NCI-H1092 (cell line): ENCODE measurements at places on chromosomes 4 and X.

- DNase-seq = no peak
Observed at GRCh38 chrX:119495734-119496726, 27.8 kb downstream of the SLC25A5 start.

GRCh38 chrX:134020910-134021309 is 35.5 kb upstream of the GPC3 start:
- no peak for DNase-seq

DNA sequence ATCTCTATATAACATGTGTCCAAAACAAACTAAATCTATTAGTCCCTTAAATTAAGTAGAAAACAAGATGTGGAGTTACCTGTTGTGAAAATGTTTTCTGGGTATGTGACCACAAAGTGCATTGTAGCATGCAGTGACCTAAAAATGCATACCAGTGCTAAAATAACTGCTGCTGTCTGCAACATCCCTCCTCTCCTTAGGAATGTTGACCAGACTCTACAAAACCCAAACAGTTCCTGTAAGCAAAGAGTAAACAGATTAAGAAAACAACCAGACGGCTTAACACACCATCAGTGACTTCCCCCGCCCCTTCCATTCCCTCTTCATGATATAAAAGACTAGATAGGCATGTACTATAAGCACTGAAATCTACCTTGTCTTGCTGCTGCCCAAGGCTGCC is 15.8 kb upstream of the RAB33B start:
- DNase-seq = no peak

DNA sequence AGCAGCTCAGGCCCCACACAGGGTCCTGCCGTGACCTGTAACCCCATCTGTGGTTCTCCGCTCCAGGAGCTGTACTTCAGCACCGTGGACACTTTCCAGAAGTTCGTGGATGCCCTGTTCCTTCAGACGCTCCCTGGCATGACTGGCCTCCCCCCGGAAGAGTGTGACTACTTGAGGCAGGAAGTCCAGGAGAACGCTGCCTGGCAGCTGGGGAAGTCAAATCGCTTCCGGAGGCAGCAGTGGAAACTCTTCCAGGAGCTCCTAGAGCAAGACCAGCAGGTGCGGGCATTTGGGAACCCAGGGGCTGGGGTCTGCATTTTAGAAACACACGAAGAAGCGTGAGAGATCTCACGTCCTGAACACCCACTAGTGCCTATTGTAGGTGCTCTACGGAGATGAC is 72.5 kb downstream of the EVC start:
- DNase-seq = no peak

- DNase-seq = no peak
Observed at GRCh38 chr4:73676136-73676535, 55.9 kb upstream of the RASSF6 start.

DNA sequence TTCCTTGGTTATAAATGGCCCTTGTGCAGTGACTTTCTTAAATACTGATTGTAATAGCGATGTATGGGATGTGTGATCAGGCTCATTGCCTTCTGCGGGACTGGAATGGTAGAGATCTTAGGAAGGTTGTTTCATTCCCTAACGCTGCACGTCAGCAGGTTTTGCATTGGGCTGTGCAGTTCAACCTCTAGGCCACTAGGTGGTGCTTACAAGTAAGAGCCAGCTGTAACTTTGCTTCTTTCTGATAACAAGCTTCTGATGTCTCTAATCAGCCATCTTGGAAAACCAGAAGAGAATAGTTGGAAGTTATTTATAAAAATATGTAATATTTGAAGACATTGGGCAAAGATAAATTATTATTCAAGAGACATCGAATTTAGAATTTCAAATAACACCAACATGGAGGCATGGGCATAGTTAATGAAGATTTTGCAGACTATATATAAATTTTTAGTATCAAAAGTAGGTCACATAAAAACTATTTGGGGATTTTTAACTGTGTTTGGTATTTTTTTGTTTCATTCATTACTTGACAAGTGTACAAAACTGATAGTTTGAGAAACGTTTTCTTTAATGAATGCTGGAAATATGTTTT is 339.7 kb upstream of the PCDH7 start:
- peak; percentile 7 for DNase-seq

DNA sequence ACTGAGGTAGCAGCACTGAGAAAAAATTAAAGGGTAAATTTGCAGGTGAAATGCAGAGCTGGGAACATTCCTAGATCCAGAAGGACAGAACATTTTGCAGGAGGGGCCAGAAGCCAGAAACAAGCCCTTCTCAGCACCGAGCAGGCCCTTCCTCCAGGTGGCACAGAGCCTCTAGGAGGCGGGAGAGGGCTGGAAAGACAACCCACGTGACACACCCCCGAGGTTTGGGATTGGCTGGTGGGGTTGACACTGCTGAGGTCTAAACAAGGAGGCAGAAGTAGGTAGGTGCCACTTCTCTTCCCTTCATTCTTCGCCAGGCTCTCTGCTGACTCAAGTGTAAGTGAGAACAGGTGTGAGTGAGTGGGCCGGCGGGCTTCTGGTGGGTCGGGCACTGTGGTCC is at the start of gene PAGE4:
PAGE4 (plus strand) TSS at position 288 of the 400 bp plus-strand sequence. CDS start 1,126 bp downstream, outside the sequence.
- DNase-seq = no peak

DNA sequence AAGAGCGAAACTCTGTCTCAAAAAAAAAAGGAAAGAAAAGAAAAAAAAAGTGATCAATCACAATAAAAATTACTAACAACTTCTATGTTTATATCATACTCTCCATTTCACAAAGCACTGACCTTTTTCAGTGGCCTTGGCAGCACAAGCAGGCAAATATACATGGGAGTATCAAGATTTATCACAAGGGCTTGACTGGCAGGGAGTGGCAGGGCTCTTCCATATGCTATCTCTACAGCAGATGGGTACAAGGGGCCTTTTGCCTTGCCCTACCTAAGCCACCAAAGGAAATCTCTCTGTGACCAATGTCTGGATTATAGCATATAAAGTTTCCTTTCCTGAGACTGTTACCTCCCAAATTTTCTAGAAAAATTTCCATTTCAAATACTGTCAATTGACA is 24.4 kb downstream of the TSPAN5 start:
- DNase-seq = no peak

- DNase-seq = no peak
Observed at GRCh38 chrX:42047886-42048285, 124.5 kb upstream of the CASK start.

- no peak for DNase-seq
Observed at GRCh38 chrX:81286608-81287007, 84.7 kb downstream of the SH3BGRL start.

- no peak for DNase-seq
Observed at GRCh38 chrX:19772822-19773628, 114.4 kb downstream of the SH3KBP1 start.

DNA sequence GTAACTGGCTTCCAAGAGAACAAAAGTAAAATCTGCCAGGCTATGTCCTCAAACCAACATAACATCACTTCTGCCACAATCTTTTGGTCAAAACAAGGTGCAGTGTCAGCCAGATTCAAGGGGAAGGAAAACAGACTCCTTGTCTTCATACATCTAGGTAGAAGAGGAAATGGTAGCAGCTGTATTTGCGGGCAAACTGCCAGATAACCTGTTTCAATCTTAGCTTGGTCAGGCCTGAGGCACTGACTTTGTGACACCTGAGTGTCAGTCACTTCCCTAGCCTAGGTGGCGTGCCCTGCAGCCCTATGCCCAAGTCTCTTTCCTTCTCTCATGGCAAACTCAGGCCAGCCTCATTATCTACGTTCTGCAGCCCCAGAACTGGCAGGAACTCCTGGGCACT is 146.2 kb upstream of the JADE1 start:
- no peak for DNase-seq

GRCh38 chrX:109783701-109784079 is 50.6 kb upstream of the ACSL4 start:
- no peak for DNase-seq

- no peak for DNase-seq
Observed at GRCh38 chr4:114286262-114286810, 306.9 kb upstream of the ARSJ start.

- DNase-seq = peak; percentile 57
Observed at GRCh38 chr4:15233264-15233597, 194.6 kb upstream of the C1QTNF7 start.
